Esophagus mucosa (tissue), 1 donor: ENCODE measurements at places on chromosomes 7 and 10.

GRCh38 chr7:50655020-50655419 is 89.8 kb upstream of the DDC start:
- ATAC-seq = no peak

DNA sequence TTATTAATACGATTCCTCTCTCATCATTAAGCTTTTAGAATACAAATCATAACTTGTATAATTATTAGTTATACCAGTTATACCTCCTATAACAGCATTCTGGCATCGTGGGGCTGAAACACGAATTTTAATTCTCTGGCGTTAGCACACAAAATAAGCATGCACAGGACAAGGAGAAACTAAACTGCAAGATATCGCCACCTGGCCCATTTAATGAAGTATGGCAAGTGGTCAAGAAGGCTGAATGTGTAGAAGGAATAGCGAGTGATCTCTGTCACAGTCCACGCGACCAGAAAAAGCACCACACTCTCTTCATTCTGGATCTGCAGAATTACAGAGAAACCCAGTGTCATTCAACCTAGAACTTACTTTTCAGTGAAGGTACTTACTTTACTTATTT is 18.1 kb downstream of the HACD1 start:
- no peak for ATAC-seq

DNA sequence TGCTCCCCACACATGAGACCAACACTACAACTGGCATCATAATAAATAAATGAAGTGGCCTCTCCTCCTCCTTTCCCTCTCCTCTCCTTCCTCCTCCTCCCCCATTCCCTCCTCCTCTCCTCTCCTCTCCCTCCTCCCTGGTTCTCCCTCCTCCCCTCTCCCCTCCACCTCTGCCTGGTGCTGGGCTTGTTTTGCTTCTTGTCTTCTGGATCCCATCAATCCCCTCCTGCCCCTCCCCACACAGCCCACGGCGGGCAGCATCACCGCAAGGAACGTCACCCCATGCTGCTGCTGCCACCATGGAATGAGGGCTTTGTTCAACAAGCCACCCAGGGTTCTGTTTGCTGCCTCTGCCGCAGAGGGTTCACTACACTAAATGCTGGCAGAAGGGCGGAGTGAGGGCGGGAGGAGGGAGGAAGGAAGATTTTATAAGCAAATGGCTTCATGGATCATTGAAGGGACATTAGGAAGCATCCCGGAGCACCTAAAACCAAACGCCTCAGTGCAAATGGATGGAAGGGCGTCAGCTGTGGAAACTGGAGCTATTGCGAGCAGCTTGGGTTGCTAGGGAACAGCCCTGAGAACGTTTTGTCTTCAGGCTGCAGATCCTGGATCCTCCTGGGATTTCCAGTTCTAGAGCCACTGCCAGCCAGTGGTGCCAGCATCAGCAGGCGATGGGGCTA is 379.7 kb upstream of the ZMIZ1 start:
- no peak for ATAC-seq

GRCh38 chr10:51389415-51390321 is 309.7 kb downstream of the CSTF2T start:
- peak; percentile 39 for ATAC-seq

GRCh38 chr10:110852255-110852896 is 19.4 kb upstream of the PDCD4 start:
- ATAC-seq = peak; percentile 94

- peak; percentile 87 for ATAC-seq
These were observed 71.2 kb upstream of the KCTD7 start for GRCh38 chr7:66557214-66558200.

DNA sequence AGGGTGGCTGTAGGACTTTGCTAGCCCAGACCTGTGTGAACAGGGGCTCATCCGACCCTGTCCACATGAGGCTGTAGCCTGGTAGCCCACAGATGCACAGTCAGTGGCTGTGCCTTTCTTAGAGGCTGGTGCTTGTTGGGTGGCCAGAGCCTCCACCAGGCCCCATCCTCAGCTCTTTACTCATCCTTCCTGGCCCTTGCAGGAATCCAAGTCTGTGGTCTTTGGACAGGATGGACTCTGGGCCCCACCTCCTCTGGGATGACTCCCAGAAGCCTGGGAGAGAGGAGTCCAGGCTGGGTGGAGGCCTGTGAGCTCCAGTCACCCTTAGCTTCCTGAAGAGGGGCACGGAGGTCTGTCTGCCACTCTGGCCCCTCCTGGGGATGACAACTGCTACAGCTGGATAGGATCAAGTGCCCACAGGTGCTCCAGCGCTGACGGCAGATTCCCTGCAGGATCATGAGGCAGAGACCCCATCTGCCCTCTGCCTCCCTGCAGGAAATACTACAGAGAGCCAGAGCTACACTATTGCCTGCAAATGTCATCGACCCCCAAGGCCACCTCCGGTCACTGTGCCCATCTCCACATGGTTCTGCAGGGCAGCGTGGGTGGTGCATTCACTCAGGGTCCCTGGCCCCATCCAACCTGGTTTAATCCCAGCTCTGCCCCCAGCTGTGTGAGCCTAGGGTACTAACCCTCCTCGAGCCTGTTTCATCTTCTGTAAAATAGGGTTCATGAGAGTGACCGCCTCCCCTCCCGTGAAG is 114.5 kb downstream of the PTPN20 start:
- ATAC-seq = no peak

GRCh38 chr7:124908259-124908658 is 21.4 kb downstream of the POT1 start:
- ATAC-seq = no peak

DNA sequence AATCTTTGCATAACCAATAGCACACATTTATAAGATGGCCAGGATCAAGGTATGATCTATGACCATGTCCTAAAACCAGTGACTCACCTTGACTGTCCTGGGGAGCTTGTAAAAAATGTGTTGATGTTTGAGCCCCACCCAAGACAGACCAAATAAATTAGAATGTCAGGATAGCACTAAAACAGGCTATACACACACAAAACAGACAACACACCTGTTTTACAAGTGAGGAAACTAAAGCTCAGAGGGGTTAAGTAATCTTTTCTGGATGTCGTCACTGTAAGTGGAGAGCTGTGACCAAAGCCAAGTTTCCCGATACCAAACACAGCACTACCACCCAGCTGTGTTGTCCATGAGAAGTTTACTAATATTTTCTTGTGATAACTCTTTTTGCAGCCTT is 84.5 kb downstream of the AVL9 start:
- no peak for ATAC-seq

GRCh38 chr10:47297866-47298540 is 2.0 kb upstream of the GDF10 start:
- no peak for ATAC-seq

GRCh38 chr7:25359471-25360059 is 131.3 kb upstream of the NPVF start:
- ATAC-seq = no peak
